Neural crest cell (in vitro differentiated cells): ENCODE measurements at places on chromosomes 12 and 14.

DNA sequence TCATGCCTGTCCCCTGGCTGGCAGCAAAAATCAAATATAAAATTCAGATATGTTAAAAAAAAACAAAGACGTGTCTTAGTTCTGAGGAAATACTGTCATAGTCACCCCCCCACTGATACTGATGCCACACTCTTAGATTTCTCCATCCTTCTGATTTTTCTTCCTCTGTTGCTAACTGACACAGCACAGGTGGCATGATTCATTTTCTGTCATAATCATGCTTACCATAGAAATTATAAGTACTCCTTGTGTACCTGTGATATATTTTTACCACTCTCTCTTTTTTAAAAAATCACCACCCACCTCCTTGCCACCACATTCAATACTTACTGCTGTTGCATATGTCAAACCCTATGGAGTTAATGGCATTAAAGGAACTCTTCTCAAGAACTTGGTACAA lies 209.2 kb downstream of the PPM1H start:
- DNase-seq: no peak

DNA sequence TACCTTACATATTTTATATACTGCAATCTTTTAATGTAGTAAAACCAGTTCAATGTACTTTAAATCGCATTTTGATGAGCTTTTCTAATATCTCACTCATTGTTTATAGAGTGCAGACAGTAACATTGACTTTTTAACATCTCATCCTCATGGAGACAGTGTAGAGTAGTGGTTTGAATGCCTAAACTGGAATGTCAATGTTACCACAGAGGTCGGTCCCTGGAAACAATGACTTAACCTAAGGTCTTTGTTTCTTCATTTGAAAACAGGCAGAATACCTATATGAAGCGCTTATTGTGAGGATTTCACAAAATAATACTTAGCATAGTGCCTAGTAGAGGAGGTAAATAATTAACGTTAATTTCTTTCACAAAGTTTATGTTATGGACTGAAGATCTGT lies 5.0 kb downstream of the CDK17 start:
- DNase-seq: no peak

DNA sequence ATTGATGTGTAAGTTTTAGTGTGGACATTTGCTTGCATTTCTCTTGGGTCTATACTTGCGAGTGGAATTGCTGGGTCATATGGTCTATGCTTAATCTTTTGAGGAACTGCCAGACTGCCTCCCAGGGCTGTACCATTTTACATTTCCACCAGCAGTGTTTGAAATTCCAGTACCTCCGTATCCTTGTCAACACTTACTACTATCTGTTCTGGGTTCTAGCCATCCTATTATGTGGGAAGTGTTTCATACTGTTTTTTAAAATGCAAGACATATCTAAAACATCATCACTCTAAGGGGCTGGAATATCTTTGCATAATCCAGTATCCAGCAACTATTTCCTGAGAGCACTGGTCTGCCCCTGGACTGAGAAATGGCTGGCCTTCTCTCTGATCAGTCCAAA lies 80.2 kb upstream of the RIN3 start:
- no peak for DNase-seq

DNA sequence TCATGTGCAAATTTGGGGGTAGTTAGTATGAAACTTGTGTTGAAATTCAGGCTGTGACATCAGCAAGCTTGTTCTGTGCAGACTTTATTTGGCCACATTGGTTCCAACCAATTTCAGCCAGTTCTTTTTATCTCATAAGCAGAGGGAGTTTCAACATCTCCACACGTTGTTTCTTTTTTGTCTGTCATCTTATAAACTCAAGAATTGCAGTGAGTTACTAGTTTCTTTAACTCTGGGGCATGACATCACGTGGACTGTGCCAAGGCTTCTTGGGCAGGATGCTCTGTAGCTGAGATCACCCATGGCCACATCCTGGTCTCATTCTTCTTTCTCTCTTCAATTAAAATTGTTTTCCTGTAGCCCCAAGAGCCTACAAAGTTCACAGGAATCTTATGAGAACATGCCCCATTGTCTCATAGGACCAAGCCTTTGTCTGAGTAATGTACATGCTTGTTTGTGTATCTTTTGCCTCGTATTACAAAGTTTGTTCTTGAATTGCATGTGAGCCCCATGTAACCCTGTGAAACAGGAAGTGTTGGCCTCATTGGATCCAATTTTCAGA lies 982.0 kb upstream of the TMEM132C start:
- DNase-seq: no peak

- DNase-seq: no peak
Observed at GRCh38 chr12:46661110-46661845, 164.5 kb downstream of the SLC38A4 start.

GRCh38 chr12:111569363-111570083 lies 29.6 kb downstream of the ATXN2 start:
- DNase-seq: no peak

DNA sequence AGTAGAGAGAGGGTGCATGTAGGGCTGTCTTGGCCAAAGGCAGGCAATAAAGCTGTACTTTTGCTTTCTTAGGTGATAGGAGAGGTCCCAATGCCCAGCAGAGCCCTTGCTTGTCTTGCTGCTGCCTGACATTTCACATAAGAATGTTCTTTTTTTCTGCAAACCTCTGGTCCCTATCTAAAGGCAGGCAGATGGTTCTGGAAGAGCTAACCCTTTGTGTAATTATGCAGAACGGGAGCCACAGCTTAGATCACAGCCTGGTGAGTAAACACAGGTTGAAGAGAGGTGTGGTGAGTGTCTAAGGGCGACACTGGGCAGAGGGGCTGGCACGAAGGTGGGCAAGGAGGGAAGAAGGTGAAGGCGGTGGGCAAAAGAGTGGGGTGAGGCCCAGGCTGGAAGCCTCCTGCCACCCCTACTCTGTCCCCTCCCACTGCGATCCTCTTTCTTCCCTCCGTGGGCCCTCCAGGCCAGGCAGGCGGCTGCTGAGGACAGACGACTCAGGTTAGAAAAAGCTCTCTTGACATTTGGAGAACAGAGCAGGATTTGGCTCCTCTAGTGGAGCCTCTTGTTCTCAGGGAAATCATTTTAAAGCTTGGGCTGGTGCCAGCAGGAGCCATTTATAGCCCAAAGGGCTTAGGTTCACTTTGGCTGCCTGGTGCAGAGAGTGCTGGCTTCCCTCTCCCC lies 42.8 kb downstream of the PRMT8 start:
- DNase-seq: no peak
